ENCODE measurements at places on chromosomes 3 and 15. TPM values are rescaled to one million over a fixed set of nuclear protein-coding genes. Genes with fewer than 3 reads are reported as not detected.
A peak's percentile ranks its signal among the peaks of the same experiment; 100 is the strongest.

DNA sequence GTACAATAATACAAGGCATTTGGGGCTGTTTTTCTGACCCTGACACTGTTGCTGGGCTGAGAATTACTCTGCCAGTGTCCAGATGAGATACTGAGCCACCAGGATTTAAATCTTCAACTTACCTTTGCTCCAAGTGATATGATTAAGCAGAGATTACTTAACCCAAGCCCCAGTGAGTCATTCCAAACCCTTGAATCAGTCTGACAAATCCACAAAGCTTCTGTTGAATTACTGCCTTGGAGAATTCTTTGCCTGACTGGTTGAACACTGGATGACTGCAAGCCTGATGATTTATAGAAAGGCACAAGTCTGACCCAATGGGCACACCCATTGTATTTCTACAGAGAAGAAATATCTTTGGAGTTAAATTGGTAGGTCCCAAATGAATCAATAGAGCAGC is 88.2 kb upstream of the TSC22D2 start:
- DNase-seq, result peak; percentile 98
- H3K27ac ChIP-seq, result no peak overlapping the region
- no peaks in the 10 kb centered on the region for H3K36me3 ChIP-seq
- peaks cover 2% of the 10 kb centered on the region for H3K4me1 ChIP-seq
- H3K4me3 ChIP-seq, result no peak overlapping the region

DNA sequence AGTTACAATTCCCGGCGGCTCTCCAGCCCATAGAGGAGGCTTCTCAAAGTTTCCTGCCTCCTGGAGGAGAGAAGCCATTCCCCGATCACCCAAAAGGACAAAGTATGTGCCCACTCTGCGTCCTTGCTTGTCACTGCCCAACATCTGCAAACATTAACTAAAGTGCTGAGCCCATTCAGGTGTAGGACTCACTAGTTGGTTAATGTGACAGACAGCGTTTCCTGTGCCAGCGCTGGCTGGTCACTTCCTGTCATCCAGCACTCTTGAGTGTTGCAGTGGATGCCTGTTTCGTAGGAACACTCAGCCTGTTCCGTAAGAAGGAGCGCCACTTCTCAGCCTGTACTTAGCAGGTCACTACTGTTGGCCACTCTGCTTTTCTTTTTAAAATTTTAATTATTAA is 100.3 kb downstream of the APBA2 start:
- H3K27ac ChIP-seq, result no peak overlapping the region
- no peaks in the 10 kb centered on the region for H3K27me3 ChIP-seq
- peaks cover 2% of the 10 kb centered on the region for H3K4me1 ChIP-seq
- H3K36me3 ChIP-seq, result no peaks in the 10 kb centered on the region
- DNase-seq, result no peak
- no peak overlapping the region for H3K4me3 ChIP-seq

- H3K27ac ChIP-seq, result no peak overlapping the region
- H3K36me3 ChIP-seq, result no peaks in the 10 kb centered on the region
- H3K27me3 ChIP-seq, result no peaks in the 10 kb centered on the region
- no peak overlapping the region for H3K4me3 ChIP-seq
Measured at GRCh38 chr15:58957101-58957973, 23.9 kb upstream of the SLTM start.

GRCh38 chr3:181851063-181851462 is 139.3 kb downstream of the SOX2 start:
- H3K4me1 ChIP-seq, result no peaks in the 10 kb centered on the region
- no peaks in the 10 kb centered on the region for H3K27me3 ChIP-seq
- H3K36me3 ChIP-seq, result no peaks in the 10 kb centered on the region
- no peak overlapping the region for H3K4me3 ChIP-seq
- DNase-seq, result peak; percentile 5

The SHQ1 gene
- 15.2 TPM for polyA plus RNA-seq

- no peak for DNase-seq
- H3K36me3 ChIP-seq, result no peaks in the 10 kb centered on the region
- H3K4me1 ChIP-seq, result no peaks in the 10 kb centered on the region
- no peak overlapping the region for H3K4me3 ChIP-seq
Measured at GRCh38 chr3:106529738-106530137, 660.9 kb upstream of the CBLB start.

GRCh38 chr3:154971771-154972326 is 108.3 kb upstream of the MME start:
- no peak overlapping the region for H3K4me3 ChIP-seq
- H3K27ac ChIP-seq, result no peak overlapping the region
- H3K36me3 ChIP-seq, result no peaks in the 10 kb centered on the region

- no peak overlapping the region for H3K27ac ChIP-seq
- H3K4me3 ChIP-seq, result no peak overlapping the region
- H3K27me3 ChIP-seq, result no peaks in the 10 kb centered on the region
- peak; percentile 20 for DNase-seq
Measured at GRCh38 chr3:49295489-49296058, 18.5 kb upstream of the C3orf62 start.

DNA sequence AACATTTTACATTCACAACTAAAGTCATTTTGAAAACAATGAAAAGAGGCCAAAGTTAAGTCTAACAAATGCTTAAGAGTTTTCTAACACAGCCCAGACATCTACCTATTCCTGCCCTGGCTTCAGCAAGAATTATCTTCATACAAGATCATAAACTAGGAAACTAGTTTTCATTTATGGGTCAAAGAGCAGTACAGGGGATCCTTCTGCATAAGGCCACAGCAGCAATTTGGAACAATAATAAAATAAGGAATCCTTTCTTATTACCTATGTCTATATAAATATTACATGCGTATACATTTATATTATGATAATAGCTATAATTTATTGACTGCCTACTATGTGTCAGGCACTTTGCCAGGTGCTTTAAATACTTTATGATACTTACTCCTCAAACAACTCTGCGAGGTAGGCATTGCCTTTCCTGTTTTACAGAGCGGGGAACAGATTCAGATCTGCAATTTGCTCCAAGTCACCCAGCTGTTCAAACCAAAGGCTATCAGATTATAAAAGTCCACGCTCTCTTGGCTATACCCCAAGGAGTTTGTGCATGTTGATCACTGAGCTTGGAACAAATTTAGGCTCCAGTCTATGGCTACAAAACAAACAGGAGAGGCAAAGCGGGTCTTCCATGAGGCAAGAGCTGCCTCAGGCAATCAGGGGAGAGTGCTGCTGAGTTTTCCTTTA is 196.4 kb downstream of the RORA start:
- H3K4me3 ChIP-seq, result no peak overlapping the region
- H3K36me3 ChIP-seq, result no peaks in the 10 kb centered on the region
- DNase-seq, result no peak
- no peaks in the 10 kb centered on the region for H3K27me3 ChIP-seq
- H3K27ac ChIP-seq, result no peak overlapping the region

The ROPN1 gene
- not detected for polyA plus RNA-seq

DNA sequence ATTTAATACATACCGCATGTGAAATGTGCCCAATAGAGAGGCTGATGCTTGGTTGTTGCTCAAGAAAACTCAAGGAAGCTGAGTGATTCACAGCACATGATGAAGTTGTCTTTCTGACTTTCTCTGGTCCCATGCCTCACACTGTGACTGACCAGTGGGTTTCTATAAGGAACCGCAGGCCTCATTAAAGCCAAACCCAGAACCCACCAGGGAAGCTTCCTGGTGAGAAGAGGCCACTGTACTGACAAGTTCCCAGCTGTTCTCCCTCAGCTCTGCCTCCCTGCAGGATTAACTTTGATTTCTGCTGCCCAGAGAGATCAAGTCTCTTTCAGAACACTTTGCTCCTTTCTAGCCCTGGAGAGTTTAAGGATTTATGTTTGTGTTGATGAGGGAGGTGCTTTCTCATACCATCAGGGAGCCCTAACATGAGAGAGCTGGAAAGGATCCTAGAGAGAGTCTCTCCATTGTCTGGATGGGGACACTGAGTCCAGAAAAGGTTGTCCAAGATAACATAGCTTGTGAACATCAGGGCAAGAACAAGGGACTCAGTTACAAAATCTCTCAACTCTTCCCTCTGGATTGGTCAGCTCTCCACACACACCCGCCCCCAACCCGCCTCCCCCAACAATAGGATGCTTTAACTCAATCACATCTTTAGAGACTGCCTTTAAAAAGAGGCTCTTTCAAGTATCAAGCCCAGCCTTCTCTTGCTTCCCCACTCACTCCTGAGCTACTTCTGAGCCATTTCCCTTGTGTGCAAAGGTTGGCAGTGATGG is 303.2 kb upstream of the TLE3 start:
- no peaks in the 10 kb centered on the region for H3K4me1 ChIP-seq
- no peaks in the 10 kb centered on the region for H3K36me3 ChIP-seq
- H3K4me3 ChIP-seq, result no peak overlapping the region
- no peak for DNase-seq
- no peak overlapping the region for H3K27ac ChIP-seq

DNA sequence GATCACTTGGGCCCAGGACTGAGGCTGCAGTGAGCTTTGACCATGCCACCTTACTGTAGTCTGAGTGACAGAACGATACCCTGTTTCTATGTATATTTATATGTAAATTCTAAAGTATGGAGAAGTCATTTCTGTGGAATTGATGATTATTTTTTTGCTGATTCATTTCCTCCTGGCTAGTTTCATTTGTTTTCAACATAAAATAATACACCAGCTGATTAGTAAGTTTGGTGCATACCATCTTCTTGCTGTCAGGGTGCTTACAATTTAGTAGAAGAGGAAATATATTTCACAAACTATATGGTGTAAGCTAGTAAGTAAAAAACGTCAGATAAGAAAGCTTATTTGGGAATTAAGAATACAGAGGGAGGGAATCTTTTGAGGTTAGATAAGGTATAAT is 36.0 kb downstream of the SLC25A26 start:
- H3K27me3 ChIP-seq, result no peaks in the 10 kb centered on the region
- H3K36me3 ChIP-seq, result no peaks in the 10 kb centered on the region
- no peak for DNase-seq

DNA sequence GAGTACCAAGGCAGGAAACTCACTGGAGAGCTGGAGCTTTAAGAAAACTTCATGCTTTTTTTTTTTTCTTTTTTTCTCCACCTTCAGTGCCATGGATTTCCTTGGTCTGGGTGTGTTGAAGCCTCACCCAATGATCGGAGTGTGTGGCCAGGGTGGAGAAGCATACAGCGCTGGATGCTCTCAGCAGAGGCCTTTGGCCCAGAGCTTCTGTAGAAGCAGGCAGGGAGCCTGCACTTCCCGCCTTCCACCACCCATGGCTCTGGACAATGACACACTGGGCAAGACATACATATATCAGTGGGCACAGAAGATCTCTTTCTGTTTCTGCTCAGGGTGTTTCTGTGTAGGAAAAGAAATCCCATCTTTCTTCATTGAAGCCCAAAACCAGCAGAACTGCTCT is 55.8 kb upstream of the ACAD9 start:
- no peaks in the 10 kb centered on the region for H3K27me3 ChIP-seq
- DNase-seq, result no peak
- H3K4me1 ChIP-seq, result no peaks in the 10 kb centered on the region
- no peak overlapping the region for H3K4me3 ChIP-seq
- peaks cover 2% of the 10 kb centered on the region for H3K36me3 ChIP-seq

The NR2E3 gene
- 0.08 TPM for polyA plus RNA-seq

- no peaks in the 10 kb centered on the region for H3K36me3 ChIP-seq
- no peak for DNase-seq
- H3K4me3 ChIP-seq, result no peak overlapping the region
- H3K4me1 ChIP-seq, result no peaks in the 10 kb centered on the region
- no peak overlapping the region for H3K27ac ChIP-seq
Measured at GRCh38 chr15:85633859-85634258, 160.9 kb downstream of the KLHL25 start.

All from fibroblast of lung (primary cell).